ENCODE measurements at places on chromosomes 5 and 9.

GRCh38 chr9:127942216-127943010 lies 4.8 kb upstream of the DPM2 start:
- DNase-seq: peak; percentile 56

GRCh38 chr9:20749496-20750198 lies 65.6 kb downstream of the FOCAD start:
- no peak for DNase-seq

DNA sequence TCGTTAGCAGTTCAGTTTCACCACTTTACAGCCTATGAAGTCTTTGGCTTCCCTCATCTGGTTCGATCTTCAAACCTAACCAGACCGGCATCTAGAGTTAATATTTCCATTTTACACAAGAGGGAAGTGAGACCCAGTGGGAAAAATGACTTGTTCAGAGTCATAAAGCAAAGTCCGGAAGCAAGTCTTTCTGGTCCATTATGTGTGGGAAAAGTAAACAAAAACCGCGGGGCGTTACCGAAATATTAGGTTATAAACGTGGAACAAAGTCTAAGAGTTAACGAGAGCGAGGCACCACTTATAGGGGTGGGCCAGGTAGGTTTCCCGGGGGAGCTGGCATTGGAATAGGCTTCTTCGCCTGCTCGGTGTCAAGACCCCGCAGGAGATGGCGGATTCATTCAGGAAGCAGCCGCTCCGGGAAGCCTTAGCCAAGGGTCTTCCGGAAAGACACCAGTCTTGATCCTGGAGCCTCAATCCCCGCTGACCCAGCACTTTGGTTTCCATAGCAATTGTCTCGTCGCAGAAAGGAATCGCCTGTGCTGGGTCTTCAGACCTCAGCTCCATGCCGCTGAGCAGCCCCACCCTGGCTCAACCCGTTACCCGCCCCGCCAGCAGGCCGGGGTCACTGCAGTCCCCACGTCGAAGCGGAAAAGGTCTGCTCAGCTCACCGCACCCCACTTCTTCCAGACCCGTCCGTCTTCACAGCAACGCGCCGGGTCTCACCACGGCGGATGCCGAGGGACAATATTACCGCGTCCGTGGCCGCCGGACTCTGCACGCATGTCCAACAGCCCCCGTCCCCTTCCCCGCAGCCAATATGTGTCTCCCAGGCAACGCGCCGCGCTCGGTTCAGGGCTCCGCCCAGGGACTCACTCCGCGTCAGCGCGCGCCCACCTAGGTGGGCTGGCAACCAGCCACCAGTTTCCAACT lies at the start of gene C5orf52:
C5orf52 (plus strand) TSS at position 872 of the 930 bp plus-strand sequence. CDS start 82 bp downstream, outside the sequence.
- DNase-seq: peak; percentile 23

DNA sequence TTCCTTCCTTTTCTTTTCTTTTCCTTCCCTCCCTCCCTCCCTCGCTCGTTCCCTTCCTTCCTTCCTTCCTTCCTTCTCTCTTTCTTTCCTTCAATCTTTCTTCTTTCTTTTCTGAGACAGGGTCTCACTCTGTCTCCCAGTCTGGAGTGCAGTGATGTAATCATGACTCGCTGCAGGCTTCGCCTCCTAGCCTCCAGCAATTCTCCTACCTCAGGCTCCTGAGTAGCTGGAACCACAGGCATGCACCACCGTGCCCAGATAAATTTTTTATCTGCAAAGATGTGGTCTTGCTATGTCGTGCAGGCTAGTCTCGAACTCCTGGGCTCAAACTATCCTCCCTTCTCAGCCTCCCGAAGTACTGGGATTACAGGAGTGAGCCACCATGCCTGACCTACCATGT lies 81.4 kb downstream of the SPATA31C2 start:
- no peak for DNase-seq

DNA sequence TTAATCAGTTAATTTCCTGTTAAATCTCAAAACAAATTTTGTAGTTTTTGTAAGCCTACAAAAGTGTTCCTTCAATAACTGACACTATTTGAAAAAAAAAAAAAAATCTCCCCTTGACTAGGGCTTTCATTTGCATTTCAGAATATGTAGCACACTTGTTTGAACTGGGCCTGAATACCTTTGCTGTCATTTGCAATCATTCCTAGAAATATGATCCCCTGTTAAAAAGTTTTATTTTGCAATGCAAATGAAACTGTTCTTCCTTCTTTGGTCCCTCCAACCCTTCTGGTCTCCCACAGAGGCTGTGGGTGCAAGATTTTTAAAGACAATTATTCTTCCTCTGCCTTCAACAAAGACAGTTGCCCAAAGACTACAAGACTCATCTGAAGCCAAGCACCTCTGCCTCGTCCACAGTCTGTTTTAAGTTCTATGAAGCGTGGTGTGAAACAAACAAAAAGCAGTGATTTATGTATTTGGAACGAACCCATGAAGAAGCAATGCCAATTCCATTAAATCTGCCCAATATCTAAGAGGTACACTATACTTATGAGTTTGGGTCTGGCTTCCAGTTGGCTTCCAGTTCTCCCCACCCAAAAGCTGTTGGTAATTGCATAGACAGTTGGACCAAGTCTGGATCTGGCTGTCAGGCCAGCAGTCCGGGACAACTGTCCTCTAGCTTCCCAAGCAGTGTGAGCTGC lies 66.1 kb downstream of the CFAP90 start:
- DNase-seq: no peak

GRCh38 chr5:56963246-56963645 lies 11.3 kb upstream of the MIER3 start:
- DNase-seq: no peak

GRCh38 chr5:103862398-103862797 lies 299.8 kb upstream of the NUDT12 start:
- DNase-seq: no peak

DNA sequence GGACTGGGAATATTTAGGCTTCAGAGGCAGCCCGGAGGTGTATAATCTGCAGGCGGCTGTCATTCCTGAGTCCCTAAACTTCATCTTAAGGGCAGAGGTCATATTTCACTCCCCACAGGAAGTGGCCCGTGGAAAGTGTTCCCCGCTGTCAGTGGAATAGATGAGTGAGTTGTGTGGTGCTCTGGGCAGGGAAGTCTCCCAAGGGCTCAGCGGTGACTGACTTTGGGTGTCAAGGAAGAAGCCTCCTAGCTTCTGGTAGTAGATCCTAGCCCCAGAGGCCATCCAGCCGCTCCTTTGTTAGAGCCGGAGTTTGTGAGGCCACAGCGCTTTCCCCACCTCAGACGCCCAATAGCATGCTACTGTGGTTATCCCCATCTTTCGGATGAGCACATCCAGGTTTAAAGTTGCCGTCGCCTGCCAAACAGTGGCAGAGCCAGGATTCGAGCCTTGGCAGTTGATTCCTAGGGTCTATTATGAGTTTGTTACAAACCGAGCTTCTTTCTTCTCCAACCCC lies 38.9 kb upstream of the TIFAB start:
- no peak for DNase-seq

DNA sequence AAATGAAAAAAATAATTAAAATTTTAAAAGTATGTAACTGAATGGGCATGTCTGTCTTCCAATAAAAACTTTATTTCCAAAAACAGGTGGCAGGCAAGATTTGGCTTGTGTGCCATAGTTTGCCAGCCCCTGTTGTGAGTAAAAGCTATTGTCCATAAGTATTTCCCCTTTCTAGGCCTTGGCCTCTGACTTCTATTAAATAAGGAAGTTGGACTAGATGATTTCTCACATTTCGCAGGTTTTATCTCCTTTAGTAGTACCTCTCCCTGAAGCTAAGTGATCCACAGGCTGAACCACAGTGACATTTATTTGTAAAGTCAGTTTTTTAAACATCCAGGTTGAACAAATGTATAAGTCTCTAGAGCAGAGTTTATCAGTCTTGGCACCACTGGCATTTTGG lies 41.3 kb downstream of the RECK start:
- no peak for DNase-seq

DNA sequence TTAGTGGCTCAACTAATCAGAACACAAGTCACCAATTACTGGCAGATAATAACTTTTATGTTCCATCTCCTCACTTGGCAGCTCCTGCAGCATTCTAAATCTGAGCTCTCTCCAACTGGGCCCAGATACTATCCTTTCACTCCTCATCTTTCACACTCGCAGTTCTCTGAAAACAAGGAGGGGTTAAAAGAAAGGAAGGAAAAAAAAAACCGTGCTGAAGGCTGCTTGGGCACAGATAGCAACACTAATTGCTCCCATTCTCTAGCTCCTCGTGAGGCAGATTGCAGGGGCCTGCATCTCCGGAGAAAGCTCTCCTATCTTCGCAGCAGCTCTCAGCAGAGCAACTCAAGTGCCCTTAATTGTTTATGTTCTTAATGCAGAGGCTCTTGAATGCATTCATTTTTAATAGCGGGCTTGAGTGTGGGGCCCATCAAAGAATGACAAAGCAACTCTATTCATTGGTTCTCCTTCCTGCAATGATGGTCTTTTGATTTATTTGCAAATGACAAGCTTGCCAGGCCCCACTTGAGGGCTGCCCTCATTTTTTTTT lies 23.9 kb downstream of the TLE1 start:
- DNase-seq: no peak

GRCh38 chr9:136055715-136056545 lies 39.2 kb downstream of the NACC2 start:
- no peak for DNase-seq

- no peak for DNase-seq
These were observed 44.2 kb upstream of the SPIN1 start for GRCh38 chr9:88344013-88344412.

DNA sequence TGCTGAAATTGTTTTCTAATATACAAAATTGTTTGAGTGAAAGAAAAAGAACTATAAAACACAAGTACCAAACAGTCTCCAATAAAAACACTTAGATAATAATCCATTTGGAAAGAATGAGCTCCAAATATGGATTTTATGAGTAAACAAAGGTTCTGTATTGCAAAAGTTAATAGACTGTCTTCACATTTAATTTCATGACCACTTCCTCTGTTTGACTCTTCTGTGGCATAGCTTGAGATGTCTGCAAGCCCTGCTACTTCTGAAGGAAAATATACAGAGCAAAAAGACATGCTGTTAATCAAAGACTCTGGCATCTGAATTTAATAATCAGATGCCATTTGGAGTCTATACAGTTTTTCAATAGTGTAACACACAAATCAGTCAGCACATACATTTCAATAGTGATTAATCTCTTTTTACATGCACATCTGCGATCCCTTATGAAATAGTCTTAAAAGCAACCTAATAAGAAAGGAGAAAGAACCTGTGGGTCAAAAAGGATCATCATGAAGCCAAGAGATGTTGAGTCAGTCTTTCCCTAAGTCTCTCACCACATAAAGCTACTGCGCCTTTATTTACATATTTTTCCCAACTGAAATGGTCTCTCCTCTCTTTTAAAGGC lies 165.4 kb upstream of the LHFPL2 start:
- no peak for DNase-seq

DNA sequence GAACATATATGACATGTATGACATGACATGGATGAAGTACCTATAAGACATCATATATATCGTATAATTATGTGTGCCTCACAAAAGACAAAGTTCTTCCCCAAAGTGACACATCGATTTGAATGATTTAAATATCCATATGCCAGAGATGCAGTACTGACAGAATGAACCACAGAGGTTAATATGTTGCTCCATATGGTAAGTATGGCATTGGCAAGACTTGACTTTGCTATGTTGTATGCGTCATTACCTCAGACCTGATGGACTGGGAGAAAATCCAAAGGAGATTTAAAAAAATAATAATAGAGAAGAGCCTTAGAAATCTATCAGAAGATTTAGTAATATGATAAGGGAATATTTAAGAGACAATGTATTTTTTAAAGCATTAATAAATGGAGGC lies 263.2 kb downstream of the PJA2 start:
- DNase-seq: no peak

GRCh38 chr9:26504057-26504456 lies 388.5 kb downstream of the CAAP1 start:
- no peak for DNase-seq

DNA sequence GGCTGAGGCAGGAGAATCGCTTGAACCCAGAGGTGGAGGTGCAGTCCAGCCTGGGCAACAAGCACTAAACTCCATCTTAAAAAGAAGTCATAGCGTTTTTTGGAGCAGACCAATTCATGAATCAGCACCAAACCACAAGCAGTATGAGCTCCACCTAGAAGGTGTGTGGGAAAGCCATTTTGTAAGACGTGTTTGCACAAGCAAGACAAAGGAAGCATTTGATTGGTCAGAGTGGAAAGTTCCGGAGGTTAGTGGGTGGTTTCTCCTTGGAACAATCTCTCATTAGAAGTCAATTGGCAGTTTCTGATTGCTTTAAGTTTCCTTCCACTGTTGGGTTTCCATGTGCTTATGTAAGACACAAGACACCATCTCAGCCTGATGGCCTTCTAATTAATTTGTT lies 5.0 kb downstream of the SRD5A1 start:
- DNase-seq: no peak

DNA sequence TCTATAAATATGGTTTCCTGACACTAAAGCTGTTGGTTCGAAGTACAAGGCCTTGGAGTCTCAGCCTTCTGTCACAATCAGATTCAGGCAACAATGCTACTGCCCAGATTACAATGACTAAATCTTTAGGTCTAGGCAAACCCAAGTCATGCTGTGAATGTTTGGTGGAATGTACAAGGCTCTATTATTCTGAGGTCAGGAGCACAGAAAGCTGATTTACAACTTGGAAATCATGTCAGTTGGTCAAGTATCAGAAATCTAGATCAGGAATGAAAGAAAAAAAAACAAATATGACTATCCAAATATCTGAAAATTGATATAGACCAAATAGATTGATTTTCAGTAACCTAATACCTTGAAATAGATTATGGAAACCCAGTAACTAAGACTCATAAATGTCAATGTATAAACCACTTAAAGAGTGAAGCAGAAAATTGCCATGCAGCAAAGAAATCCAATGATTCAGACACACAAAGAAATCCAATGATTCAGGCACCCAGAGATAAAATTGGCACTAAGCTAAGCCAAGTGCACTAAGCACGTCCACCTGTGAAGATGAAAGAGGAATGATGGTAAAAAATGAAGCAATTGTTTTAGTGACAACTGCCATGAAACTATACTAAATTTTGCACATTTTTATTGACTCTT lies 588.0 kb upstream of the TUSC1 start:
- DNase-seq: no peak

GRCh38 chr9:131094622-131095021 lies 1.7 kb upstream of the AIF1L start:
- DNase-seq: no peak

DNA sequence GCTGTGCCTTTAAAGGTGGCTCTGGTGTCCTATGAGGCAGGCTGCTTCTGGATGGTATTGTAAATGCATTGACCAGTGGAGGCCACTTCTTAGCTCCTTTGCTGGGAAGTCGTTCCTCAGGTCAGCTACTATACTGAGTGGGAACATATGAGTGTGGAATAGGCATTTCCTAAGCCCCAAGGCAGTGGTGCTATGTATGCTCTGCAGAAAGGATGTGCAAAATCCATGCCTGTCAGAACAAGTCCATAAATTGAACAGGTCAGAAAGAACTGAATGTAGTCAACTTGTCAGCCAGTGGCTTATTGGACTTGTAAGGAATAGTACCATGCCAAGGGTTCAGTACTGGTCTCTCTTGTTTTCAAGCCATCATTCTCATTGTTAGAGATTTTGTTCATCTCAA lies 216.4 kb downstream of the CDH10 start:
- no peak for DNase-seq
